ENCODE measurements at places on chromosomes 2 and 18. TPM values are rescaled to one million over a fixed set of nuclear protein-coding genes. Genes with fewer than 3 reads are reported as not detected.

TMEM87B gene
- total RNA-seq = 23.8 TPM

SCRN3 gene
- total RNA-seq = 18.4 TPM

SMYD5 gene
- 8.9 TPM for total RNA-seq

ERICH2 gene
- total RNA-seq = not detected

GALNT5 gene
- not detected for total RNA-seq

DSEL gene
- 0.15 TPM for total RNA-seq

ST3GAL5 gene
- total RNA-seq = 67.1 TPM

GPR39 gene
- not detected for total RNA-seq

CLEC4F gene
- total RNA-seq = not detected

- no peak overlapping the region for H3K4me3 ChIP-seq
- no peak for DNase-seq
- H3K4me1 ChIP-seq = no peaks in the 10 kb centered on the region
Measured at GRCh38 chr18:42401131-42401673, 446.2 kb downstream of the PIK3C3 start.

DNA sequence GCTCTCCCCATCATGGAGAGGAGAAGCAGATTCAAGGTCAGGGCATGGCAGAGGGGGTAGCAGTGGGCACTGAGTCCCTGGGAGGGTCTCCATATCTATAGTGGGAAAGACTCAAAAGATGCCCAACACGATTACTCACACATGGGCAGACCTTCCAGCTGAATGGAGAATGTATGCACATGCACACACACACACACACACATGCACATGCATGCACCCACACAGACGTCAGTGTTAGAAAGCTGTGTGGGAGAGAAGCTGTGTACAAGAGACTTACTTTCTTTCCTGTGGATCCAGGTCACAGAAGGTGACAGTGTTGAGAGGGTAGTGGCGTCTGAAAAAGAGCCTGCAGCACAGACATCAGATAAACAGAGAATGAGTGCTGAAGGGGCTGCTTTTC, 194.5 kb downstream of the TNS1 start:
- no peaks in the 10 kb centered on the region for H3K4me1 ChIP-seq
- no peak overlapping the region for H3K4me3 ChIP-seq
- no peak for DNase-seq
- no peaks in the 10 kb centered on the region for H3K27me3 ChIP-seq
- no peaks in the 10 kb centered on the region for H3K36me3 ChIP-seq

- H3K27me3 ChIP-seq = no peaks in the 10 kb centered on the region
- H3K4me3 ChIP-seq = no peak overlapping the region
- no peak overlapping the region for H3K27ac ChIP-seq
- no peaks in the 10 kb centered on the region for H3K4me1 ChIP-seq
Measured at GRCh38 chr2:143603846-143604565, 474.8 kb downstream of the ARHGAP15 start.

GRCh38 chr2:123826729-123827271, 198.3 kb upstream of the CNTNAP5 start:
- H3K27me3 ChIP-seq = no peaks in the 10 kb centered on the region
- H3K36me3 ChIP-seq = no peaks in the 10 kb centered on the region
- no peak for DNase-seq
- no peaks in the 10 kb centered on the region for H3K4me1 ChIP-seq
- no peak overlapping the region for H3K27ac ChIP-seq

- H3K4me3 ChIP-seq = peak overlapping the region; percentile 90
- H3K27ac ChIP-seq = peak overlapping the region; percentile 97
- peaks cover 7% of the 10 kb centered on the region for H3K27me3 ChIP-seq
- peaks cover 66% of the 10 kb centered on the region for H3K4me1 ChIP-seq
- H3K36me3 ChIP-seq = peaks cover 58% of the 10 kb centered on the region
Measured at GRCh38 chr2:96538487-96539214, 2.1 kb downstream of the ARID5A start.

DNA sequence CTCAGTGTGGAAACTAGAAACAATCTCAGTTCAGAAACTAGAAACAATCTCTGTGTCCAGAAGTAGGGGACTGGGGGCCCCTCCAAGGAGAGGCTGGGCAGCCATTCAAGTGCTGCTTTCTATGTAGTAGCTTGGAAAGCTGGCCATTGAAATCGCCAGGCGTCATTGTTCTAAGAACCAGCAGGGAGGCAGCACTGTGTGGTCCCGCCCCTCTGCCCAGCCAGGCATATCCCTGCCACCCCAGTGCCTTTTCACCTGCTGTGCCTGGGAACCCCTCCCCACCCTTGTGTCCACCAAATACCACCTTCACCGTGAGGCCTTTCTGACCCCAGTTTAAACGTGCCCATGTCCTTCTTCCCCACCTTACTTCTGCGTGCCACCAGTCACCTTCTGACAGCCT, 221.6 kb downstream of the GBX2 start:
- DNase-seq = no peak
- peaks cover 18% of the 10 kb centered on the region for H3K27me3 ChIP-seq
- no peak overlapping the region for H3K27ac ChIP-seq

- no peak overlapping the region for H3K27ac ChIP-seq
- DNase-seq = no peak
- H3K27me3 ChIP-seq = no peaks in the 10 kb centered on the region
- no peak overlapping the region for H3K4me3 ChIP-seq
- peaks cover 18% of the 10 kb centered on the region for H3K36me3 ChIP-seq
Measured at GRCh38 chr2:3430740-3431490, 51.4 kb downstream of the TRAPPC12 start.

GRCh38 chr2:106322281-106322680, 128.2 kb upstream of the UXS1 start:
- no peaks in the 10 kb centered on the region for H3K4me1 ChIP-seq
- peaks cover 7% of the 10 kb centered on the region for H3K27me3 ChIP-seq
- no peak for DNase-seq
- no peak overlapping the region for H3K4me3 ChIP-seq
- no peak overlapping the region for H3K27ac ChIP-seq
- H3K36me3 ChIP-seq = no peaks in the 10 kb centered on the region
